Pulmonary artery endothelial cell (primary cell): ENCODE measurements at places on chromosomes 3 and 15. TPM values are rescaled to one million over a fixed set of nuclear protein-coding genes. Genes with fewer than 3 reads are reported as not detected.

LRRIQ4 gene
- total RNA-seq, result 0.07 TPM in 1 of 2 replicates, not detected in the other

TBCCD1 gene
- total RNA-seq, result 22.8 and 35.9 TPM in 2 replicates

TIMP4 gene
- total RNA-seq, result 0.07 and 0.46 TPM in 2 replicates

C3orf22 gene
- not detected in 2 replicates for total RNA-seq

WDR93 gene
- under 0.01 and 0.07 TPM in 2 replicates for total RNA-seq

FBXW12 gene
- total RNA-seq, result 0.13 TPM in 1 of 2 replicates, not detected in the other

GNAT1 gene
- total RNA-seq, result under 0.01 TPM in 1 of 2 replicates, not detected in the other

TATDN2 gene
- total RNA-seq, result 13.5 and 15.3 TPM in 2 replicates

THPO gene
- 0.07 TPM in 1 of 2 replicates, not detected in the other for total RNA-seq

TICRR gene
- total RNA-seq, result 3.2 and 9.2 TPM in 2 replicates

HAUS2 gene
- total RNA-seq, result 37.9 and 45.0 TPM in 2 replicates

IMPG2 gene
- 0.33 and 0.78 TPM in 2 replicates for total RNA-seq

GOLGA8O gene
- 0.20 and 0.53 TPM in 2 replicates for total RNA-seq

CRYGS gene
- 1.1 and 1.4 TPM in 2 replicates for total RNA-seq

BCHE gene
- total RNA-seq, result under 0.01 TPM in 1 of 2 replicates, not detected in the other

ASB14 gene
- total RNA-seq, result under 0.01 TPM in 1 of 2 replicates, not detected in the other
